ENCODE measurements at places on chromosomes 2 and 18.

- no peak for DNase-seq
These were observed 131.8 kb downstream of the PXDN start for GRCh38 chr2:1612391-1613077.

- DNase-seq = peak; percentile 70
These were observed 70.1 kb downstream of the QPCT start for GRCh38 chr2:37414470-37414949.

GRCh38 chr2:127514485-127514884 lies 11.8 kb downstream of the IWS1 start:
- DNase-seq = no peak

- DNase-seq = no peak
These were observed 61.3 kb downstream of the GALNT1 start for GRCh38 chr18:35642802-35643201.

GRCh38 chr2:240386326-240386725 lies 49.1 kb upstream of the GPC1 start:
- DNase-seq = no peak

GRCh38 chr18:55386545-55386944 lies 201.4 kb downstream of the TCF4 start:
- no peak for DNase-seq

GRCh38 chr2:135551356-135551755 lies 20.1 kb downstream of the R3HDM1 start:
- DNase-seq = no peak

GRCh38 chr2:73103018-73103542 lies 9.7 kb downstream of the RAB11FIP5 start:
- DNase-seq = no peak

GRCh38 chr2:169525434-169525833 lies 15.9 kb downstream of the KLHL41 start:
- DNase-seq = no peak

- no peak for DNase-seq
These were observed 3.8 kb downstream of the MRPL30 start for GRCh38 chr2:99184811-99185210.

DNA sequence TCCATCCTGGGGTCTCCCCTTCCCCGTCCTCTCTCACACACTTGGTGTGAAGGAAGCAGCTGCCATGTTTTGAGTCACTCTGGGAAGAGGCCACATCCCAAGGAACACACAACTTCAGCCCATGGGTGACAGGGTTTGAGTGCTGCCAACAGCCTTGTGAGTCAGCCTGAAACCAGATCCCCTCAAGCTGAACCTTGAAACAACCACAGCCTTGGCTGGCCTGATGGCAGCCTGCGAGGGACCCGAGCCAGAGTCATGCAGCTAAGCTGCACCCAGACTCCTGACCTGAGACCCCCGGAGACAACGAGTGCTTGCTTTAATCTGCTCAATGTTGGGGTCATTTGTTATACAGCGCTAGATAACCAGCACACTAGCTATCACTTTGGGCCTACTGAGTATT lies 19.3 kb upstream of the MC2R start:
- no peak for DNase-seq

DNA sequence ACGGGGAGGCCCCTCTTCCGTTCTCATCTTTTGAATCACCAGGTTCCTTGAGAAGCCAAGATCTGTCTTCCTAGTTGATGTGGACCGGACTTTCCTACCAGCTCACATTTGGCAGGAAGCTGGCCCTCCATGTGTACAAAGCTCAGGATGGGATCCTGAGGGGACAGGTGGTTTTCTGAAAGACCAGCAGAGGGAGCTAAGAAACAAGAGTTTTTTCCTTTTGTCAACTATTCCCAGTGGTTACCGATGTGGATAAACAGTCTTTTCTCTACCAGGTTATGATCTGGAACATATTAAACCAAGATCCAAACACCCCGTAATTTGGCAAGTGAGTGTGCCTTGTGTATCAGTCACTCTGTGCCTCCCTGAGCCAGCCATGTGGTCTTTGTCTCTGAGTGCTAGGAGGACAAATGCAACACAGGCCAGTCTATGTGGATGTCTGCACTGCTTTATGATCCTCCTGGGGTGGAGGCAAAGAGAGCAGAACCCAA lies 25.1 kb upstream of the ARHGAP25 start:
- no peak for DNase-seq

- DNase-seq = peak; percentile 41
These were observed 1.7 kb upstream of the POLR2D start for GRCh38 chr2:127859712-127860085.

DNA sequence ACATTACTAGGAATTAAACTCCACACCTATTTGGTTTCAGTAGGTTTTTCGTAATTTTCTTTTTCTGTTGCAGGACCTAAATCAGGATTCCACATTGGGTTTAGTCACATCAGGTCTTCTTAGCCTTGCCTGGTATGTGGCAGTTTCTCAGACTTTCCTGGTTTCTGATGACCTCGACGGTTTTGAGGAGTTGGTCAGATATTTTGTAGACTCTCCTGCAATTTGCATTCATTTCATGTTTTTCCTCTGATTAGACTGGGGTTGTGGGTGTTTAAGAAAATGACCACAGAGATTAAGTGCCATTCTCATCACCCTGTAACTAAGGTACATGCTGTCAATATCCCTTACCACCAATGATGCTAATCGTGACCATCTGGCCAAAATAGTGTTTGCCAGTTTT lies 97.3 kb upstream of the ST6GAL2 start:
- no peak for DNase-seq

GRCh38 chr2:238667639-238668038 lies 180.2 kb upstream of the TWIST2 start:
- no peak for DNase-seq

DNA sequence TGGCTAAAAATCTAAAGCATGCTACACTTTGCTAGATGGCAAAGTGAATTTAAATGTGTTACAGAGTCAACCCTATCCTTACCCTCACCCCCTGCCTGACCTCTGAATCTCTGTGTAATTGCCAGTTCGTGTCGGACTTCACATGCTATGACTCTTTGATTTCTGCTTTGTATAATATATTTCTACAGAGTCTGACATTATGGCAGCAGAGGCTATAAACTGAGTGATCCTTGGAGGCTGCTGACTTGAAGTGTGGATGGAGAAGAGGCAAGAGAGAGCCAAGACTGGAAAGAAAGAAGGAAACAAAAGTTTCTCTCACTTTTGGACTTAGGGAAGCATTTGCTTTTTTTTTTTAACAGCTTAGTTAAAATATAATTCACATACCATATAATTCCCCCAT lies 89.9 kb upstream of the CYP26B1 start:
- DNase-seq = no peak

GRCh38 chr2:158600155-158600802 lies 143.5 kb downstream of the PKP4 start:
- no peak for DNase-seq

DNA sequence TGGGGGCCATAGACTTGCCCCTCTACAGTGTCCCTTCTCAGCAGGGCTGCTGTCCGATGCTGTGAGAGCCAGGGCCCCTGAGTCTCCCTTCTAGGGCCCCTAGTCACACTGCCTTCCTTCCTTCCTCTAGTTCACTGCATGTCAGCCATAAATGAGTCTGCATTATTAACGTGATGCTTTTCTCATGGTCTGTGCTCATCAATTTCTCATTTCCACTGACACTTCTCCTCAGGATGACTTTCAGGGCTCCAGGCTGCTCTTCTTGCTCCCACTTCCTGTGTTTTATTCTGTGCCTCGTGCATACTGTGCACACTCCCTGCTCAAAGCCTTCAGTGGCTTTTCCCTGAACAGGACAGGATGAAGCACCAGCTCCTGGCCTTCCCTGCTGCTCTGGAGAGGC lies 146.5 kb downstream of the FAM210A start:
- no peak for DNase-seq

DNA sequence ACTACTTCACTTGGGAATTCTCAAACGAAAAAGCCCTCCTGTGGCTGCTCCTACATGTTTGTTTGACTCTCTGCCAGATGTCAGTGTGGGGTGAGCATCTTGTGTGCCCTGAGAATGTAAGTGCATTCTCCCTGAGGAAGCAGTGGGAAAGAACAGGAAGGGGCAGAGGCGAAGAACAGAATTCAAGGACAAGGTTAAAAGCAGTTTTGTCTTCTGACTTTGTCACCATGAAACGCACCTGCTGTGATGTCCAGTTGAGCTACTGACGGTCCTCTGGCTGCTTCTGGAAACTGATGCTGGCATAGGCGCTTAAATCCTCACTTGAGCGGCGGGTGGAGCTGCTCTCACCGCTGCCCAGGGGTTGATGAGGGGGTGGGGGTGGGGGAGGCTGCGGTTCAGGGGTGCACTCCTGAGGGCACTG lies 4.9 kb downstream of the IRS1 start:
- no peak for DNase-seq

GRCh38 chr18:9217743-9218451 lies 81.3 kb downstream of the ANKRD12 start:
- DNase-seq = no peak

DNA sequence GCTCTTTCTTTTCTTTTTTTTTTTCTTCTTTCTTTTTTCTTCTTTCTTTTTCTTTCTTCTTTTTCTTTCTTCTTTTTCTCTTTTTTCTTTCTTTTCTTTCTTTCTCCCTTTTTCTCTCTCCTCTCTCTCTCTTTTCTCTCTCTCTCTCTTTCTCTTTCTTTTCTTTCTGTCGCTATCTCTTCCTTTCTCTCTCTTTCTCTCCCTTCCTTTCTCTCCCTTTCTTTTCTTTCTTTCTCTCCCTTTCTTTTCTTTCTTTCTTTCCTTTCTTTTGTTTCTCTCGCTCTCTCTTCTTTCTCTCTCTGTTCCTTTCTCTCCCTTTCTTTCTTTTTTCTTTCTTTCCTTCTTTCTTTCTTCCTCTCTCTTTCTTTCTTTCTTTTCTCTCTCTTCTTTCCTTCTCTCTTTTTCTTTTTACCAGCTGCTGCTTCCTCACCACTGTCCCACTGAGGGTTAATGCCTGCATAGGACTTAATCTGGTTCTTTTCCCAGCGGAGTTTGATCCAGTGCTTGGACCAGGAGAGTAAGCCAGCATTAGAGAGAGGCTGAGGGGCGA lies 145.4 kb upstream of the SIX2 start:
- DNase-seq = no peak

- DNase-seq = no peak
These were observed 41.9 kb downstream of the RPIA start for GRCh38 chr2:88733155-88733902.

GRCh38 chr18:55753643-55754263 lies 165.8 kb upstream of the TCF4 start:
- DNase-seq = no peak

- no peak for DNase-seq
These were observed 105.8 kb upstream of the COL5A2 start for GRCh38 chr2:189285349-189285748.

- no peak for DNase-seq
These were observed 1460.3 kb downstream of the SUCLG1 start for GRCh38 chr2:82998781-82999180.

DNA sequence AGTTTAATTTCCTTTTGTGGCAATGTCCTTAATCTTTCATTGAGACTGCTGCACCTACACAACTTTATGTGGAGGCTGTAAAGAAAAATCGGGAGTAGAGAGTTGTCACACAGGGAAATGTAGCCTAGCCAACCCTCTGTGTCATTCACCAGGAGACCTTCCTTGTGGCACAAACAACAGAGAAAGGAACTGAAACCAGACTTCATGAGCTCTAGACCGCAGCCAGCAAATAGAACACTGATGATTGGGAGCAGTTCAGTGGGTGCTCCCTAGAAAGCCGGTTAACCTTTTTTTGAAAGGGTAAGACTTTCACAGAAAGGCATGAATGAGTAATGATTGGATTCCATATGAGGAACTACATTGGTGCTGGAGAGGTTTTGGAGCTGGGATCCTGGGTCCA lies 1752.4 kb upstream of the CELF4 start:
- no peak for DNase-seq

GRCh38 chr18:12060182-12060870 lies 33.3 kb upstream of the ANKRD62 start:
- no peak for DNase-seq

DNA sequence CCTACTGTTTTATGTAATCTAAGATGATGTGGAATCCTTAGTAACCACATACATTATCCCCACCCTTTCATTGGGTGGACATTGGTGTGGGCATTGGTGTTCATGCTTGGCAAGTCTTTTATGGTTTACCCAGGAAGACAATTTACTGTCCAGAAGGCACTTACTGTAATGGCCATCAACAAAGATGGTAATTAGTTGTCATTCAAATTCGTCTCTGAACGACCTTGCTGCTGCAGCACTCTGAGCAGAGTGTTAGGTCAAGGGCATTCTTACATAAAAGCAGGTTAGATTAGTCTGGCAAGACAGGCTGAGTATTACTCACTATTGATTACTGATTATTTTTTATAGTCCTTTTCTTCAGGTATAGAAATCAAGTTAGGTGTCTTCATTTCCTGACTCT lies 447.9 kb downstream of the XIRP2 start:
- no peak for DNase-seq

- no peak for DNase-seq
These were observed 36.9 kb downstream of the KIF1A start for GRCh38 chr2:240782886-240783818.

GRCh38 chr2:178912416-178913048 lies 105.3 kb upstream of the TTN start:
- DNase-seq = no peak

- no peak for DNase-seq
These were observed 182.9 kb downstream of the DYM start for GRCh38 chr18:49277395-49278036.

DNA sequence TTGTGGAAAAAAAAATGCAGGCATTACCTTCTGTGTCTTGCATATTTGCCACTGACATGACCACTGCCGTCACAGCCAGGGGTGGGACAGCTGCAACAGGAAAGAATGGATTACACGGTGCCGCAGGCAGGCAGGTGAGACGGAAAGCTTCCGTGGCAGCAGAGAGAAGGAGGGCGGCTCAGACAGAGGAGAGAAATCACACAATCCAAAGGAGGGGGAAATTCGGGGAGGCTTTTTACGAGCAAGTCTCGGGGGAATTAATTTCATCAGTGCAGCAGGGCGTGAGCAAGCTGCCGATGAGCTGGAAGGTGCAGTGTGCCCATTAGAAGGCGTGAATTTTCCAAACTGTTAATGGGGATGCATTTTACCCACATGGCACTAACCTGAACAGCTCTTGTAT lies 234.8 kb upstream of the PXDN start:
- DNase-seq = no peak

DNA sequence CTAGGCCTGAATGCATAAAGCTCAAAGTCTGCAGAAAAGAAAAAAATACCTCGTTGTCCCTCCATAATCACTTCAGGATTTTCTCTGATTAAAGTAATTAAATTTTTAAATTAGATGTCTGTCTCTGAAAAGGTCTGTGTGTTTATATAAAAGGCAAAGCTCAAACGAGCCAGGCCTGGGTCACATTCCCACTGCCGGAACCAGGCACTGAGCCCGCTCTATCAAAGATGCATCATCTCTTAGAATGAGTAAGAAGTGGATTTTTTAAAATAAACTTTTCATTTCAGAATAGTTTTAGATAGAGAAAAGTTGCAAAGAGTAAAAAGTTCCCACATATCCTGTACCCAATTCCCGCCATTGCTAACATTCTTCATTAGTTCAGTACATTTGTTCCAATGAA lies 202.1 kb upstream of the KYNU start:
- no peak for DNase-seq
